ENCODE measurements at places on chromosomes 1 and 21.

- no peak for DNase-seq
Measured at GRCh38 chr1:40076895-40077312, 20.1 kb downstream of the PPT1 start.

- DNase-seq: no peak
Measured at GRCh38 chr1:109627692-109628399, 8.2 kb downstream of the AMPD2 start.

GRCh38 chr1:228007049-228007800 lies 427 bp downstream of the WNT3A start:
- no peak for DNase-seq

DNA sequence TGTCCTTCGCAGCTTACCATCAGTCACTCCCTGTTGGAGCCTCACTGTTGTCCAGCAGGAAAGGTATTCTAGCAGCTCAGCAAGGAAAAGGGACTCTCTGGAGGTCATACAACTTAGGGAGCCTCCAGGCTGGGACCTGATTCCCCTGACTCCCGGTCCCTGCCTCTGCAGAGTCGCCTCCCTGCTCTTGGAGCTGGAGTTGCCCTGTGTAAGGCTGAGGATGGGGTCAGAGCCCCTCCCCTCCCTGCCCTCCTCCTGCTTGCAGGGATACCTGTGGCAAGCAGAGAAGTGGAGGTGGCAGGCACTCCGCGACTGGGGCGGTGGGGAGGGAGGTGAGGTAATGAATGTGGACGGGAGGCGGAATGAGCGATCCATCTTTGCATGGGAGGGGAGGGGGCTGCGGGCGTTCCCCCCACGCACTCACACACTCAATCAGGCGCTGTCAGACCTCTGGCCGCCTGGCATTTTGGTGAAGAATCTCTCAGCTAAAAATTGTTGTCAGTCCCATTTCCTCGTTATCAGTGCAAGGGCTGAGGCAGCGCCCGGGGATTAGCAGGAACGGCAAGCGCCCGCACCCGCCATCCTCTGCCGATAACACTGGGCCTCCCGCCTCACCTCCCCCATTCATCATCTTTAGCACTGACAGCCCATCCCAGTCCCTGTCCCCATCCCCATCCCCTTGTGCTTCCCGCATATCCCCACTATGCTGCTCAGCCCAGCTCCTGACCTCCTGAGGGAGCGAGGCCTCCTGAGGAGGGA lies 64.3 kb downstream of the TMEM53 start:
- DNase-seq: no peak

- DNase-seq: no peak
Measured at GRCh38 chr1:17061486-17061885, 7.7 kb upstream of the SDHB start.

- no peak for DNase-seq
Measured at GRCh38 chr1:67791261-67791660, 42.0 kb downstream of the GNG12 start.

DNA sequence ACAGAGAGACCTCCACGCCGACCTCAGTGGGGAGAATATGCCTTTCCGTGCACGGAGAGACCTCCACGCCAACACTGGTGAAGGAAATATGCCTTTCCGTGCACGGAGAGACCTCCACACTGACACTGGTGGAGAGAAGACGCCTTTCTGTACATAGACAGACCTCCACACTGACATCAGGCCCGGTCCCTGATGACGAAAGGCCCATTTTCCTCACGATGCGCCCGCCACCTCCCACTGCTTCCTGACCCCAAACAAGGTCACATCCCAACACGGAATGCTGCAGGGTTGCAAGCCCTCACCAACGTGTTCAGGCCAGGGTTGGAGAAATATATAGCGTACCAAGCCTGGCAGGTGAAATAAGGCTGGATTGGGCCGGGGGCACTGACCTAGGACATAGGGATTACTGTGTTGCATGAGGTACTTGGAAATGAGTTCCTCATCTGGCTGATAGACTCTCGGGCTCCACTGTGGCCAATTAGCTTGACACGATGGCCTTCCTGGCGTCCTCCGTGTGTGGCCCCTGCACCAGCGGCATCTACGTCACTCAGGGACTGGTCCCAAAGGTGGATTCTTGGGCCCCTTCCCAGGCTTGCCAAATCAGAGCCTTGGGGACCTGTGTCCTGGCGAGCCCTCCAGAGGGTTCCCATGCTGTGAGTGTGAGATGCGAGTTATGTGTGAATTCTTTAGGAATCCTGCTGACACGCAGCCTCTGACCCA lies 16.5 kb upstream of the SUMO3 start:
- DNase-seq: no peak

DNA sequence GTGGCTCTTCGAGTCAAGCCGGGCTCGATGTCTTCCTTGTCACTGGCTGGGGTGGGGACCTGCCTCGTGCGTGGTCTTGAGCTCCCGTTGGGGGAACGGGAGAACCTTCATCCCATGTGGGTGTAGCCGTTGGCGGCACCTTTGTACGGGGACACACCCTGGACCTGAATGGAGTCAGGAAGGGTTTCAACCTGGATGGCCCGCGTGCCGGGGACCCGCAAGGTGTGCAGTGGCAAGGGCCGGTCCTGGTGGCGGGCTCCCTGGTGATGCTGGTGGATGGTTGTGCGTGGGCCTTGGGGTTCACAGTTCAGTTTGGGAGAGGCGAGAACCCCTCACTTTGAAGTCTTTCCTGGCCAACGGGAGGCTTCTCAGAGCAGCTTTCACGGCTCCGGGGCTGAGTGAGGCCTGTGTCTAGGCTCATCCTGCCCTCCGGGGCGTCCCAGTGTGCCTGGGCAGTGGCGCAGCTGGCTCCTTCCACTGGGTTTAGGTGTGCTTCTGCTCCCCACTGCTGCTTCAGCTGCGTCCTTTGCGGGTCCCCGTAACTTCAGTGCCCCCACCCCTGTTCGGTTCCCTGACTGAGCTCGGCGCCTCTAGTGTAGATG lies 11.4 kb downstream of the SKI start:
- no peak for DNase-seq

DNA sequence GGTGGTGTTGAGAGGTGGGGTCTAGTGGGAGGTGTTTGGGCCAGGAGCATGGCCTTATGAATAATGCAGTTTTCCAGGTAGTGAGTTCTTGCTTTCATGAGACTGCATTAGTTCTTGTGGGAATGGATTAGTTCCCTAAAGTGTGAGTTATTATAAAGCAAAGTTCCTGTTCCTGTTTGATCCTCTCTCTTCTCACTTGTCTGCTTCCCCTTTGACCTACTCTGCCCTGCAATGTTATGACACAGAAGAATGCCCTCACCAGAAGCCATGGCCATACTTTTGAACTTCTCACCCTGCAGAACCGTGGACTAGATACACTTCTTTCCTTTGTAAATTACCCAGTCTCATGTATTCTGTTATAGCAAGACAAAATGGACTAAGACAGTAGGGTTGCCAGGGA lies 53.6 kb downstream of the MAP3K7CL start:
- DNase-seq: no peak

DNA sequence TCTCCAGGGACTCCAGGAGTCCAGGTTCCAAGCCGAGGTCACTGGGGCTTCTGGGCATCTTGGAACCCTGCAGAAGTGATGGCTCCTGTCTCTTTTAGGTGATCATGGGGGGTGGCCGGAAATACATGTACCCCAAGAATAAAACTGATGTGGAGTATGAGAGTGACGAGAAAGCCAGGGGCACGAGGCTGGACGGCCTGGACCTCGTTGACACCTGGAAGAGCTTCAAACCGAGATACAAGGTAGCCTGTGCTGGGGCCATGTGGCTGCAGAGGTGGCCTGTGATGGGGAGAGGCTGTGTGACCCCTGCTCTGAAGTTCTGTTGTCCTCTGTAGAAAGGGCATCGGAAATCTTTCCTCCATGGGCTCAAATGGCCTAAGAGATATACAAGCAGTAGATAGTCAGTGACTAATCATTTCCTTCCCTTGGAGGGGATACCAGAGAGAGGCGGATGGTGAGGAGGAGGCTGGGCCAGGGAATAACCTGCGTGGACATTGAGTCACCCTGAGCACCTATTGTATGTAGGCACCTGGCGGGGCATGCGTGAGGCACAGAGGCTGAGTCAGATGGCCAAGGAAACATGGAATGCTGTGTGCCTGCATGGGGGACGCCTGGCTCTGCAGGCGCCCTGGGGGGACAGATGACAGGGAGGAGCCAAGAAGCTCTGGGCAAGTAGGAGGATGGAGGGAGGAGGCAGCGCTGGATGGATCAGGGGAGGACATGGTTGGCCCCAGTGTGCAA lies 59.0 kb downstream of the ALPL start:
- DNase-seq: no peak

GRCh38 chr21:14405962-14406361 lies 23.0 kb upstream of the HSPA13 start:
- no peak for DNase-seq

GRCh38 chr1:54305906-54306514 lies 100.2 kb downstream of the SSBP3 start:
- DNase-seq: no peak

GRCh38 chr1:94949681-94950661 lies 23.1 kb upstream of the CNN3 start:
- no peak for DNase-seq

DNA sequence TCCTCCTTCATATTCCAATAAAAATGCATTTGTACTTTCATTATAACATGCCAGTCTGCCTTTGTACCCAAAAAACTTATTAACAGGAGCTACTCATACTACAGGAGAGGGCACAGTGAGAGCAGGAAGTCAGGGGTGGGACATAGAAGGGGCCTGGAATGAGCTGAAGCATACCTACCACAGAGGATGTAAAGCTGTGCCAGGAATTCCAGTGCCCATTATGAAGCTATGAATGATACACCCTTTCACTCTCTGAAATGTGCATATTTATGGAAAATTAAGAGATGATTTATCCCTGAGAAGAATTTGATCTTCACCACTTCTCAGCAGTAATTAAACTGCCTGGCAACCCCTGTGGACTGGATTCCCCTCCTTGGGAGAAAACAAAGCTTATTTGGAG lies 65.8 kb downstream of the ATP5PO start:
- no peak for DNase-seq

DNA sequence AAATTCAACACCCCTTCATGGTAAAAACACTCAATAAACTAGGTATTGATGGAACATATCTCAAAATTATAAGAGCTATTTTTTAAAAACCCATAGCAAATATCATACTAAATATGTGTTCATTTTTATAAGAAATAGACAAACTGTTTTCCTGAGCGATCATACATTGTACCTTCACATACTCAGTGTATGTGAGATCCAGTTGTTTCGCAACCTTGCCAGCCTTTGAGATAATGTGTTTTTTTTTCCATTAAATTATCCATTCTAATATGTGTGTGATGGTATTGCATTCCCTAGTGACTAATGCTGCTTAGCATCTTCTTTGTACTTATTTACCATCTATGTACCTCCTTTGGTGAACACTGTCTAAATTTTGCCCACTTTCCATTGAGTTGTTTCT lies 47.1 kb downstream of the CFH start:
- DNase-seq: no peak

- no peak for DNase-seq
Measured at GRCh38 chr1:232114985-232115384, 488.4 kb downstream of the DISC1 start.

DNA sequence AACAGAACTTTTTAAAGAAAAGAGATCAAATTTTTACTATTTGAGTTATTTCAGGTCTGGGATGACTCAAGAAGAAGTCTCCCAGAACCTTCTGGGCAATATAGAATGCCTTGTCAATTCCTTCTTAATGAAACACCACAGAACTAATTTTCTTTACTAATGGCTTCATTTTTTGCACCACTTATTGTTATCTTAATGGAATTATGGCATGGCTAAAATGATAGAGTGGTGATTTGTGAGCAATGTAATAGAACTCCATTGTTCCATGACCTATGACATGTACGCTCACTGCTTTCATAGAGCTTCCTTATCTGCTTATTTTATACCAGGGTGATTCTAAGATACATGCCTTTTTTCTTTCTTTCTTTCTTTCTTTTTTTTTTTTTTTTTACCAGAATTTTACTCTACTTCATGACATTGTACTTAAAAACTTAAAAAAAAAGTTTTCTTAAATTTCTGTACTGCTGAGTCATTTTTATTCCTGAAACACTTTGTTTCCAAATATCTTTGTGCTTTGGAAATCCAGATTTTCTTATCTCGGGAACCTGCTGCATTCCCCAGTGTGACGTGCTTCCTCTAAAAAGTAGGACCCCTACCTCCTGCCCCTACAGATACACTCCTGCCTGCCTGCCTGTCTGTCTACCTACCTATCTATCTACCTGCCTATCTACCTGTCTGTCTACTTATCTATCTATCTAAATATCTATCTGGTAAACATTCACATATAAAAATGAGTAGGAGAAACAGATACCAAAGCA lies 284.9 kb downstream of the PBX1 start:
- no peak for DNase-seq
